ENCODE measurements at places on chromosomes 4 and X. TPM values are rescaled to one million over a fixed set of nuclear protein-coding genes. Genes with fewer than 3 reads are reported as not detected.

GAGE12F gene
- polyA plus RNA-seq = not detected

HEPH gene
- polyA plus RNA-seq = 9.7 TPM

DNA sequence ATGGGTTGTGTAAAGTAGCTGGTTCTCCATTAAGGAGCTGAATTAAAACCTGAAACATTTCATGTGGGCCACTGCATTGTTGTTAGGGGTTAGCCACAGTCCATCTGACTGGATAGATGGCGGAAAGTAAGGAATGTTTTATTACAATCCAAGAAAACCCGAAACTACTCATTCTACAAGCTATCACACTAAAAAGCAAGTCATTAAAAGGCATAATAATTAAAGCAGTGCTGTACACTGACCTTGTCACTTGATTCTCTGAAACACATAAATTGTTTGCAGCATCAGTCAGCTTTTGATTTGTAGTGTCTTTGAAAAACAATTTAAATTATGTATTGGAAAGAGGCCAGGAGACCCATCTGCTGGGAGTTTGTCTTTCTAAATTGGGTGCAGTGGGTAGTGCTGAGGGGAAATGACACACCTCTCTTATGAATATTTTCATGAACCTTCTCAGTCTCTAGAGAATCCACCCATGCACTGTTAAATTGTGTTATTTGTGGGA is 75.7 kb upstream of the ANK2 start:
- DNase-seq = no peak

GRCh38 chrX:74510401-74510800 is 89.1 kb downstream of the SLC16A2 start:
- DNase-seq = no peak

Data from GM23338 (cell line).